Spleen (tissue), 13 donors: ENCODE measurements at places on chromosomes 16 and 17. TPM values are rescaled to one million over a fixed set of nuclear protein-coding genes. Genes with fewer than 3 reads are reported as not detected.

DNA sequence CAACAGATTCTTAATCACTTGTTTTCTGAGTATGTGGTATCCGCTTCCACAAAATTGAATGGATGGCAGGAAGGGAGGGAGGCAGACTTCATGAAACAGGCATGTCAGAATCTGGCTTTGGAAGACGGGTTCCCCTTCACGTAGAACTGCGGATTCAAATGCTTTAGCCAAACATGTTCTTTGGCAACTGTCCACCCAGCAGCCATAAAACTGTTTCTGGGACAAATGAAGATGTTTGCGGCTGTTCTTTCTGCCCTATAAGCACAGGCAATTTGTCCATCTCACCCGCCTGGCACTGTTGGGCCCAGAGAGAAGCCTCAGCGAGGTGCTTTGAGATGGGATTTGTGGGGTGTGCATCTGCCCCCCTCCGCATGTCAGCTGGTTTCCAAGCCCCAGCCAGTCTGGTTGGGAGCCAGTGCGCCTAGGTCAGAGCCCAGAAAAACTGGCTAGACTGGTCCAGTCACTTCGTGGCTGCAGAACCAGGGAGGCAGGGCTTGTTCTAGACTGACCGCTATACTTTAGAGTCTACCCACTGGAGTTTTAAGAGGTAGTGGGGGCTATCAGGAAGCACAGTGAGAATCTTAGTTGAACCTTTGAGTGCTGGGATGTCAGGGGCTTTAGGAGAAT lies 6.3 kb downstream of the CRHR1 start:
- no peak for DNase-seq

DNA sequence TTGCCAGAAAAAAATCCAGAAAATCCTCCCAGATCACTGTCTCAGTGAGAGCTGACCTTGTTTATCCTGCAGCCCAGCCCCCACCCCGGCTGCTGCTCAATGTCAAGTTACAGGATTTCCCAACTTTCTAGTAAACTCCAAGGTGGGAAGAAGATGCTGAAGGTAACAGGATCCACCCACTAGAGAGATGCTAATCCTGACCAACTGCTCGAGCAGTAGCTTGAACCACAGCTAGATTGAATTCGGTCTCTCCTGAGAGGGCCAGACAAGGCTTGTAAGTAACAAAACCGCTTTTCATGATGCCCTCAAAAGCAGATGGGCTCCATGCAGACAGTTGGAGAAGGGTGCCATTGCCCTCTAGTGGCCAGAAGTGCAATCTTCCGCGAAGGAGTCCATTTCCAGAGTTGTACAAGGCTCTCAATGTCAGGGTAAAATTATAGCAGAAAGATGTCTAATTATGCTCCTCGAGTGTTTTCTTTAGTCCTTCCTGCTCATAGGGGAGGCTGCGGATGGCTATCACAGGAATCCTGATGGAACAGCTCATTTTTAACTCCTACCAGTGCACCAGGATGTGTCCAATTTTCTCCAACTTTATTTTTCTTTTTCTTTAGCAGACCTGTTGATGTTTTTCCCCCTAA lies 3.9 kb downstream of the CDH11 start:
- no peak for DNase-seq

- peak; percentile 98 for DNase-seq
Observed at GRCh38 chr17:38351412-38352222, at the start of gene SOCS7. Gene SOCS7 (plus strand): TSS chr17:38351844. CDS start chr17:38352053, 209 bp downstream.

- no peak for DNase-seq
Observed at GRCh38 chr17:48791128-48792032, 25.6 kb downstream of the TTLL6 start.

GRCh38 chr16:71917900-71918299 lies 22.6 kb downstream of the IST1 start:
- DNase-seq = no peak

DNA sequence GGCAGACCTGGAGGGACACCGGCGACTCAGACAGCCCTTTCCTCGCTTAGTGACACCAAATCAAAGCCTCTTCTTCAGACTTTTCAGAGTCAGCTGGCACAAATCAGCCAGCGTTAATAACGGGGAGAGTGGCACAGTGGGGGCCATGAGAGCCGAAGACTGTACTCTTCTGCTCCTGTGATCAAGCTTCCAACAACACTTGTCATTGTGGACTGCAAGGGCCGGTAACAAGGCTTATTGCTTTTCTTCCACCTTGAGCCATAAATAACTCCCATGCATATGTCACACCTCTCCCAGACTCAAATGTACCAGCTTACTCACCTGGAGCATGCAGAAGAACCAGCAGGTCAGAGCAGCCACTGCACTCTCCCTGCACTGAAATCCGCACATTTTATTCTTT lies 12.8 kb downstream of the FLCN start:
- no peak for DNase-seq

DNA sequence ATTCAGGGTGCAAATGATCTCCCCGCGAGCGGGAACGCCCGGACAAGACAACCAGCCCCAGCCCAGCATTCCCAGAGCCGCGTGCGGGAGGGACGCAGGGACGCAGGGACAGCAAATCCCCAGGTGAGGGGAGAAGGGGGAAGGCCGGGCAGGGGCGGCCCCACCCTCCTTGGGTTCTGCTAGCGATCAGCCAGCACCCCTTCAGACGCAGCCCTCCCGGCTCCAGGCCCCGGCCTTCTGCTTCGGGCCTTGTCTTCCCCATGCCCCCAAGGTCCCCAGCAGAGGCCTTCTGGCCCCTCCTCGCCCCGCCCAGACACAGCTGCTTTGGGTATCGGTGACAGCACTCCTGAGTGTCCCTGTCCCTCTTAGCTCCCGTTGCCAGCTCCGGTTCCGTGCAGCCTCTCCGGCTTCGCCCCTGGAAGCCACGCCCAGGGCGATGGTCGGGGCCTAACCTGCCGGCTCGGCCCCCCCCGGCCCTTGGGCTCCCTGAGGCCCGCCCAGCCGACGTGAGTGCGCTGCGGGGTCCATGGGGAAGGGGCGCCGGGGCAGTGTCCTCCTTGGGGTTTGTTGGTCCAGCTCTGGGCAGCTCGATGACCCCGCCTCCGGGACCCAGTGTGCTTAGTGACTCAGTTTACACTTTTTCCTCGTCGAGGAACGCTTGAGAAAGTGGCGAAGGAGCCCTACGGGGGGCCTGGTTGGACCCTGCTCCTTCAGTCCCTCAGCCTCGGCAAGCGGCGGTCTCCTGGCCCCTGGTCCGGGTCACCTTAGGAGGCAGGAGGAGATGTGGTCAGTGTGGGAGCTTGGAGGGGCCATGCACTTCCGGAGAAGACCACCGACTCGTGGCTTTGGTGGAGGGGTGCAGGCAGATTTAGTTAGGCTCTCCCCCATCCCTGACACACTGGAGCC lies 50.5 kb upstream of the AMZ2 start:
- peak; percentile 85 for DNase-seq

DNA sequence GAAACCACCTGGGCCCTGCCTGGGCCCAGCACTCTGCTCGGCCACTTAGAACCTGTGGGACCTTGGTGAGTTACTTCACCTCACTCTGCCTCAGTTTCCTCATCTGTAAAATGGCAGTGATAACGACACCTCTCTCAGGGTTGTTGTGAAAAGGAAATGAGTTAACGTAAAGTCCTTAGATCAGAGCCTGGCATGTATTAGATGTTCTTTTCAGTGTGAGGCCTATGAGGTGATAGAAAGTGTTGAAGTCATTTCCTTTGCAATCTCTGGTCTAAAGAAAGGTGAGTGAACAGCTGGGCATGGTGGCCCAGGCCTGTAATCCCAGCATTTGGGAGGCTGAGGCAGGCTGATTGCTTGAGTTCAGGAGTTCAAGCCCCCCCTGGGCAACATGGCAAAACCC lies 51.7 kb upstream of the LGALS9 start:
- no peak for DNase-seq

- DNase-seq = no peak
Observed at GRCh38 chr17:57121308-57122042, 36.4 kb downstream of the AKAP1 start.

- no peak for DNase-seq
Observed at GRCh38 chr17:42879596-42879985, 21.0 kb upstream of the G6PC1 start.

GRCh38 chr16:15970202-15970601 lies 20.8 kb downstream of the ABCC1 start:
- no peak for DNase-seq

- DNase-seq = no peak
Observed at GRCh38 chr17:42459801-42460281, 1.2 kb downstream of the ATP6V0A1 start.

GRCh38 chr16:23595951-23596720 lies at the start of gene NDUFAB1:
Gene NDUFAB1 (minus strand): TSS chr16:23596316. CDS start chr16:23596290, 26 bp downstream.
- DNase-seq = peak; percentile 99

DNA sequence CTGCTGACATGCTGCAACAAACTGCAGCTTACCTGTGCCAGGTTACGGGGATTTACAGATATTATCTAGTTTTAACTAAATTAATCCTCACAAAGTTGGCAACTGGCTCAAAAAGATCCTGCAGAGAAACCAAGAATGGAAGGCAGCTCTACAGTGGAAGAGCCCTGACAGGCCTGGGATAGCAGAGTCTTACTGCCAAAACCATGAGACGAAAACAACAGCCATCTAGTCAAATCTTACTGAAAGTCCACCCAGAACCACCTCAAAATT lies 8.1 kb downstream of the USP36 start:
- no peak for DNase-seq

GRCh38 chr17:2207815-2208515 lies 95.6 kb downstream of the SMG6 start:
- no peak for DNase-seq

DNA sequence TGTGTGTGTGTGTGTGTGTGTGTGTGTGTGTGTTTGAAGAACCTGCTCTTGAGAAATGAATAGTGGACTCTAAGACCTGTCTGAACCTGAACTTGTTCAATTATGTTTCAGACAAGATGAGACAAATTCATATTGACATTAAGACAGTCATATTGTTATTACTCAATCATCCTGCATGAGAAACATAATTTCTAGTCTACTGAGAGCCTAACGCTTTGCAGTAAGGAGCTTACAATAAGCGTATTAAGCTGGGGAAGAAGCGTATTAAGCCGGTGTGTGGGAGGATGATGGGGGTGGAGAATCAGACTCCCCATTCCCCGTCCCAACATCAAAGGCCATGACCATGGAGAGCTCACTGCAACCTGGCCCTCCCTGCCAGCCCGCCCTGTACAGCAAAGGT lies 22.4 kb upstream of the MNT start:
- no peak for DNase-seq

DNA sequence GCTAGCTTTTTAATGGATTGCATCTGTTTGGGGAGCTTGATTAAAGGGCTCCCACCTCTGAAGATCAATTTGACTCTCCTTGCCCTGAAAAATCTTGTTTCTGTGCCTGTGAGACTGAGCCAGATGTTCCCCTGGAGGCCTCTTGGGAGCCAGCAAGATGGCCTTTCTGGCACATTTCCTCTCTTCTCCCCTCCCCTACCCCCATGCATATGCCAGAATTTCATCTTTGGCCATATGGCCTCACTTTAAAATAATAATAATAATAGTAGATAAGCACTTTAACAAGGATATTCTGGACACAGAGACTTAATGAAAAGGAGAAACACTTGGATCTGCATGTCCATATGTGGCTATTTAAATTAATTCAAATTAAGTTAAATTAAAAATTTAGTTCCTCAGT lies 144.1 kb upstream of the CES5A start:
- DNase-seq = no peak

- no peak for DNase-seq
Observed at GRCh38 chr17:3817851-3818605, 17.0 kb upstream of the ITGAE start.

DNA sequence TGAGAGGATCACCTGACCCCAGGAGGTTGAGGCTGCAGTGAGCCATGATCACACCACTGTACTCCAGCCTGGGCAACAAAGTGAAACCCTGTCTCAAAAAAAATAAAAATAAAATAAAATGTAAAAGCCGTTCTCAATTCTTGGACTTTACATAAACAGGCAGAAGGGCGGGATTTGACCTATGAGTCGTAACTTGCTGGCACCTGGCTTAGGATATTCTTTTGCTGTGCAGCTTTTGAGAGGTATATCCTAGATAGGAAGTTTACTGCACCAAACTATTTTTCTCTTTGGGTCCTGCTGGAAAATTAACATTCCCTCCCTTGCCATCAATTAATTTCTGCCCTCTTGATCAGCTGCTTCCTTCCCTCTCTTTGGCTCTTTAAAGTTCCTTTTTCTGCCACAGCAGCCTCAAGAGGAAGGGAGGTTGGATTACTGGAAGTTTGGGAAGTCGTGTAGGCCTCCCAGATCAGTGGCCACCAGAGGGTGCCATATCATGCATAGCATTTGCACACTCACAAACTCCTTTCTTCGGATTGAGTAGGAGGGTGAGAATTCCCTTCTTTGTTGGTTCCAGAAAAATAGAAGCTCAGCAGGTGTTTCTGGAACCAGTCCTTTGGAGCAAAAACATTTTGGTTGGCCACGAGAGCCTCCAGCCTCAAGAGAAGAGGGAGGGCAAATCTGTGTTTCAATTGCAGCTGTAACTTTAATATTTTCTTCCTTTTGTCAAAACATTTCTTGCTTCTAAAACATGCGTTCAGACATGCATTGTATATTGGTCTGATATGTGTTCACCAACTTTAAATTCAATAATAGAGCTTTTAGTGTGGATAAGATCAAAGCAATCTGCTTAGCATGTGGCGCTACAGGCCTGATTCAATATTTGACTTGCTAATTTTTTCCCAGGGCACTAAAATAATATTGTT lies 147.3 kb downstream of the CCDC182 start:
- DNase-seq = no peak

DNA sequence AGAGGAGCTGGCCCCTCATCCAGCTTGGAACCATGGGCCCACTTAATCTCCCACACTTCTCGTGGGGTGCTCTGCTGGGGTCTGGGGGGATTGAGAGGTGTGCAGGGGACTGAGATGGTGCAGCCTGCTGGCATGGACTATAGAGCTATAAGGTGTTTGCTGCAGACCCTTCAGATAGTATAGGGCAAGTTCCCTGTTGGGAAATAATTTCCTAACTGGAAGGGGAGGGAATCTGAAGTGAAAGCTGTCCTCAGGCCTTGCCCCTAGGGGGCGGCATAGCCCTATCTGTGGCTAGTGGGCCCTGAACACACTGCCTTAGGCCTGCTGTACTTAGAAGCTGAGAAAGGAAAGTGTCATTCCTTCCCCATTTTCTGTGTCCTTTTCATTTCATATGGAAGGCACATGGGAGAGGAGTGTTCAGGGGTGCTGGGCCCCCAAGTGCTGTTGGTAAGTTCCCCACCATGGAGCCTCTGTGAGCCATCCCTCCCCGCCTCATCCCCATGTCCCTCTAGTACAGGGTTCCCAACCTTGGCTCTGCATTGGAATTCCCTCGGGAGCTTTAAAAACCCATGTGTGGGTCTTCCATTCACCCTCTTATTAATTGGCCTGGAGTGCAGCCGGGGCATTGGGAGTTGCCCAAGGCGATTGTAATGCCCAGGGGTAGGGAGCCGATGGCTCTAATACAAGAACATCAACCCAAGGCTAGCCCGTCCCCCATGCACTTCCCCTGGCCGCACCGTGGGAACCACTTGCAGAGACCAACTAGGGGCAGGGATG lies 19.7 kb downstream of the GOSR2 start:
- DNase-seq = no peak

The OR3A3 gene
- total RNA-seq = 0.85 TPM

The MMP15 gene
- 21.8 TPM for total RNA-seq

The EPX gene
- 1.2 TPM for total RNA-seq

The IL17C gene
- total RNA-seq = not detected

The SLC52A1 gene
- 0.75 TPM for total RNA-seq

The BAHCC1 gene
- 17.4 TPM for total RNA-seq

The GPR179 gene
- total RNA-seq = 0.06 TPM

The CES4A gene
- total RNA-seq = 7.1 TPM

The FA2H gene
- total RNA-seq = 0.49 TPM

The MSRB1 gene
- 66.0 TPM for total RNA-seq

The MT1M gene
- 0.44 TPM for total RNA-seq

The SMIM36 gene
- not detected for total RNA-seq

The UBB gene
- 1,113 TPM for total RNA-seq
